ENCODE measurements at places on chromosomes 7 and 10.

GRCh38 chr10:4617589-4617988, 208.4 kb upstream of the AKR1E2 start:
- DNase-seq: no peak

DNA sequence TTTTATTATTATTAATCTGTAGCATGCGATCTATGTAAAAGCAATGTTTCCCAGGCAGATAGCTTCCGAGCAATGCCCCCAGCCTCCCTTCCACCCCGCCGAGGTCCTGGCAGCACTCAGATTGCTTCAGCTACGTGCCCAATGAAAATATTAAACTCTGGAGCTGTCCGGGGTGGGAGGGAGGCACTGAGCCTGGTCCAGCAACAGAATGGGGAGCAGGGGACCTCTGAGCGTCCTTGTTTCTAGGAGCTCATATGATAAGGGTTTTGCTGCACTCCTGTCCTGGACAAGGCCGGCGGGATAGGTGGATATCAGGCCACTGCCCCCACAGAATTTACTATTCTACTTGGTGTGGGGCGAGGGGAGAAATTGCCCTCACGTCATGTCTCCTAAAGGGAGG, 44.5 kb upstream of the CDK1 start:
- no peak for DNase-seq

GRCh38 chr10:71719464-71720201, at the start of gene C10orf105:
C10orf105 (minus strand) TSS chr10:71719778; CDS start chr10:71716337, 3,441 bp downstream.
- no peak for DNase-seq

DNA sequence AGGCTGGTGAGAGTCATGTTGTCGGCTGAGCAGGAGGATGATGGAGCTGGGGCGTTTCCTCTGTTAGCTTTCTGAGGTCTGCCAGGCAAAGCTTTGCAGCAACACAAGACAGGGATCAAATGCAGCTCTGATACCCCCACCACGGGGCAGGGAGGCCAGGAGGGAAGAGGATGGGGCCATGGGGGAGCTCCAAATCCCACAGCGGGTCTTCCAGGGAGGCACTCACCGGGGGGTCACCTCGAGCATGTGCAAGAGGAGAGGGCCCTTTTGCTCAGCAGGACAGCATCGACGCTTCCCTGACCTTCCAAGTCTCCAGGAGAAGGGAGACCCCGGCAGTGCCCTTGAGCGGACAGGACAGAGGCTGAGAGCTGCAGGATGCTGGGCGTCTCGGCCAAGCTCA, 127.5 kb downstream of the WDR37 start:
- no peak for DNase-seq

- peak; percentile 58 for DNase-seq
These were observed 324.6 kb downstream of the ATRNL1 start for GRCh38 chr10:115417585-115418265.

GRCh38 chr10:66591865-66592264, 334.0 kb upstream of the LRRTM3 start:
- no peak for DNase-seq

DNA sequence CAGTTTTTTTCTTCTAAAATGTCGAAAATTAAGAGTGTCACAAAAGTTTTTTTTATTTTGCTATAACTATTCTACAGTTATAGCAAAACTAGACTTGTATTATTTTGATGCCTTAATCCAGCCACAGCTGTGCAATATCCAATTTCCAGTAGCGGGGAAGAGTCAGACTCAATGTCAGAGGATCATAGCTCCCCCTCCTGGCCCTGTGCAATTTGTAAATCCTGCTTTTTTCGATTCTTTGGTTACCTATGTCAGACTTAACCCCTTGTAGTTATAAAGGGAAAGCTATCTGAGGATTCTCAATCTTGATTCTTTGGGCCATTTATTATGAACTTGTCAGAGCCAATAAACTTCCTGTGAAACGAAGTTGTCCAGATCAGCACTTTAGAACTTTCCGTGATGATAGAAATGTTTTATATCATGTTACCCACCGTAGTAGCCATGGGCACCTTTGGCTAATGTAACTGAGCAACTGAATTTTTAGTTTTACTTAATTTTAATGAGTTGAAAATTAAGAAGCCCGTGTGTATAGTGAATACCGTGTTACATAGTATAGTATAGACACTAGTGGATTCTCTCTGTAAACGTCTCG, 87.7 kb upstream of the PRKCQ start:
- DNase-seq: peak; percentile 66

DNA sequence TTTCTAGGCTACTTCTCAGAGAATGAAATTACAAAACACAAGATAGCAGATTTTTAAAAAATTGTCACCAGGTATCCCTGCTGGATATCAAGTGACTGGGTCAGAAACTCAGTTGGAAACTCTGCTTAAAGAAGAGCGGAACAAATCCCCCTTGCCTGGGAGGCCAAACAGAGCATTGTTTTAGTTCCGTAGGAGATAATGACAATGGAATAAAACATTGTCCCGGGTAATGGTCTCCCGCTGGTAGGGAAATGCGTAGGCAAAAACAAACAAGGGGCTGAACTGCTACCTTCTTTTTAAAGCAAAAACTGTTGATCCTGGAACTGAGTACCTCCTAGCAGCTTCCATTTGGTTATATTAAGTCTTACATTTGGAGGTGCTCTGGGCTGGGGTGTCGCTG, 21.3 kb upstream of the VAX1 start:
- no peak for DNase-seq

DNA sequence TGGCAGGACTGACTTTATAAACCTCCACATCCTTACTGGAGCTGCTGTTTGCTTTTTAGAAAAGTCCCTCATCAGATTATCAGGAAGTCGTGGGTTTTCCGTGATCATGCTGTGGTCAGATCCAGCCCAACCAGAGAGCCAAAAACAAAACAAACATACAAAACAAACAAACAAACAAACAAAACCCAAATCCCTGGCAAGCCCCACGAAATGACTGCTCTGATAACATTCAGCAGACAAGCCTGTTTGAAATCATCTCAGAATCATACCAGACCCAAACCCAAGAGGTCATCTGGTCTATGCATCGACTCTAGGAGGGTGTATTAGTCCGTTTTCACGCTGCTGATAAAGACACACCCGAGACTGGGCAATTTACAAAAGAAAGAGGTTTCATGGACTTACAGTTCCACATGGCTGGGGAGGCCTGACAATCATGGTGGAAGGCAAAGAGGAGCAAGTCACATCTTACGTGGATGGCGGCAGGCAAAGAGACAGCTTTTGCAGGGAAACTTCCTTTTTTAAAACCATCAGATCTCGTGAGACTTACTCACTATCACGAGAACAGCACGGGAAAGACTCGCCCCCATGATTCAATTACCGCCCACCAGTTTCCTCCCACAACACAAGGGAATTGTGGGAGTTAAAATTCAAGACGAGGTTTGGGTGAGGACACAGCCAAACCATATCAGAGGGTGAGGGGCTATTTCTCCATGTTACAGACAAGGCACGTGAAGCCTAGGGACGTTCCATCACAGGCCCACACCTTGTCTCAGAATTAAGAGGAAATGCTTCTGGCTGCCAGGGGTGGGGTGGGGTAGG, 85.7 kb downstream of the PARP12 start:
- no peak for DNase-seq

GRCh38 chr7:122727354-122727753, 24.6 kb upstream of the RNF148 start:
- DNase-seq: no peak

GRCh38 chr10:15245530-15245929, 77.0 kb upstream of the NMT2 start:
- no peak for DNase-seq

DNA sequence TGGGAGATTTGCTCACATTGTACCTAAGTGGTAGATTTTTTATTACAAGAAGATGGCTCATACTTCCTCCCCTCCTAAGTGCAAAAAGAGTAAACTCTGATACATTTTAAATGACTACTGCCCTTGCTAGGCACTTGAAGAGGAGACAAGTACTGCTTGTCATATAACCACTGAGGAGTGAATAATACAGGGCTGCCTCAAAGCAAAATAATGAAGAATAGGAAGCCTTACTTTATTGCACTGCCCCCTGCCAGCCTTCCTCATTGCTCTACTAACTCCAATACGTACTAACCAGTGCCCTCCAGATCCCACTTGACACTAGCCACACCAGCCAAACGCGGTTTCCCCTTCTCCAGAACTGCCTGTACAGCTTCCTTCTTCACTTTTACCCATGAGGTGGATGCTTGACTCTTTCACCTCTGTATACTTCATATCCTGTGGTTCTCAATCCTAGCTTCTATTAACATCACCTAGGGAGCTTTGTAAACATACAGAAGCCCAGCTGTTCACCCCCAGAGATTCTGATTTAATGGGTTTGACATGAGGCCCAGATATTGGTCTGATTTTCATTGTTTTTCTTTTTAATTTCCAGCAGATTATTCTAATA, 11.7 kb upstream of the MTERF1 start:
- DNase-seq: no peak

GRCh38 chr7:36686499-36686898, 37.8 kb downstream of the AOAH start:
- peak; percentile 2 for DNase-seq

GRCh38 chr7:81937091-81937490, 167.2 kb upstream of the HGF start:
- peak; percentile 21 for DNase-seq

- no peak for DNase-seq
These were observed 101.3 kb downstream of the GLI3 start for GRCh38 chr7:42135728-42136127.

GRCh38 chr10:111762114-111762513, 421.5 kb downstream of the GPAM start:
- DNase-seq: no peak

DNA sequence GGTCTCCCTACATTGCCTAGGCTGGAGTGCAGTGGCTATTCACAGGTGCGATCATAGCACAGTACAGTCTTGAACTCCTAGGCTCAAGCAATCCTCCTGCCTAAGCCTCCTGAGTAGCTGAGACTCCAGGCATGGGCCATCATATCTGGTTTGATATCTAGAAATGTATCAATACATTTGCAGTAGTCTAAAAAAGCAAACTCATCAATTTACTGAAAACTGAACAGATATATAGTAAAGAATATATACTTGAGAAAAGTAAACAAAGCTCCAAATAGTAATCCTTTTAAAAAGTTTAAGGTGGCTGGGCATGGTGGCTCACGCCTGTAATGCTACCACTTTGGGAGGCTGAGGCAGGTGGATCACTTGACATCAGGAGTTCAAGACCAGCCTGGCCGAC, 57.1 kb upstream of the KMT2C start:
- DNase-seq: no peak

DNA sequence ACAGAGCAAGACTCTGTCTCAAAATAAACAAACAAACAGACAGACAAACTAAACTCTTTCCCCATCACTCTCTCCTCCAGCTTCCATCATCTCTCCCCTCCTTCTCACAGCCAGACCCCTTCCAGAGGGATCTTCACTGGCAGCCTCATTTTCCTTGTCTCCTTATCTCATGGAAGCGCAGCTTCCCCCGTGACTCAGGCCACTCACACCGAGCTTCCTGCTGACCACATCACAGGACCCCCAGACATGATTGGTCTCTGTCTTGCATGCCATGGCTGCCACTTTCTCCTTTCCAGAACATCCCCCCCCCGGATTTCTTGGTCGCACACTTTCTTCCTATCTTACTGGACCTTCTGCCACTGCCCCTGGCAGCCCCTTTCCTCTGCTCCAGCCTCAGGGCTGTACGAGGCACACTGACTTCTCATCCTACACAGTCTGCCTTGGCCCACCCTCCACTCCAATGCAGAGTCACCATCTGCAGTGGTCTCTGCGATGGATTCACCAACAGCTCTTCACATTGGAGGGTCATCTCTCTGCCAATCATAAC, 4.9 kb upstream of the INSIG1 start:
- no peak for DNase-seq

- no peak for DNase-seq
These were observed 57.5 kb downstream of the LCOR start for GRCh38 chr10:96889415-96890171.

DNA sequence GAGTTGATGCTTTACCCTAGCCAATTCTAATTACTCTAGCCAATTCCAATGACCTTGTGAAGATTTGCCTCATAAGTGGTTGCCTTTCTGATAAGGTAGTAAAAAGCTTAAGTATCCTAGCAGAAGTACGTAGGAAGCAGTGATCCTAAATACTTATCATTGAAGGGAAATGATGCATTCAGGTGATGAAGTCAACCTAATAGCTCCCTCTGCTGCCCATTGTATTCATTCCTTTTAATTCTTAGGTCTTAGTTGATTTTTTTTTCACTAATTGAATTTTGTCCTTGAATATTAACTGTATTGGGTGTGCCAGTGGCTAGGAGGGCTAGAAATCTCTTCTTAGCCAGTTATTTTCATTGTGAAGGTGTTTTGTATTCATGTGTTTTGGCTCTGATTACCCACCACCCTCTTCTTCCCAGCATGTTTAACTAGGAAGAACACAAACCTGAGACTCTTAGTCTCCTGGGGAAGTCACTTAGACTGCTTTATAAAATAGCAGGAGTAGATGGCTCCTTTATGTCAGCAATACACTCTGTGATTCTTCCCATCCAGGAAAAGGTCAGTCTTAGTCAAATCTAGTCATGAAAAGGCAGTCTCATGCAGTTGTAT, 46.3 kb downstream of the PLEKHA8 start:
- DNase-seq: peak; percentile 68

- DNase-seq: peak; percentile 65
These were observed 181.3 kb upstream of the FEZF1 start for GRCh38 chr7:122485856-122486255.

DNA sequence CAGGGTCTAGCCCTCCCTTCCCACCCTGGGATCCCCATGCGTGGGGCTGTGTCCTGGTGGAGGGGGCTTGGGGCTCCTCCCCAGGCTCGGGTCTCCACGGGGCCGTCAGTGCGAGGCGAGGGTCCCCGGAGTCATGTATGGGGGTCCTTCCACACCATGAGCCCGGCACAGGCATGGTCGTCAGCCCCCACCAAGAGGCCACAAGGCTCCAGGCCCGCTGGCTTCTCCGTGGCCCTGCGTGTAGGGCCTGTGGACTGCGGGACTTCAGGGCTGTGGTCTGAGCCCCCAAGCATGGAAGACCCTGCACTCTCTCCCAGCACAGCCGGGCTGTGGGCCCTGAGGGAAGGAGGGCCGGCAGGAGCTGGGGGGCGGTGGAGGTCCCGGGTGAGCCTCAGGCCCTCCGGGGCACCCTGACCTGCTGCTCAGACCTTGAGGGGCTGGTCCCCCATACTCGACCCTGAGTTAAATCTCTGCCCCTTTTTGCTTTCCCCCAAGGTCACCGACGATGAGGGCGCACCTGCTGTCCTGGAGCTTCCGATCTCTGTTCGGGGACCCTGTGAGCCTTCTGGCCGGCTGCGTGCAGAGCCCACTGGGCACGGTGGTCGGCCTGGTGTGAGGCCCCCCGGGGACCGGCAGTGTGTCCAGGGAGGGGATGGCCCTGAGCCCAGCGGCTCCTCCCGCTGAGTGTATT, 19.7 kb downstream of the PWWP2B start:
- DNase-seq: no peak

- no peak for DNase-seq
These were observed 82.1 kb downstream of the VIPR2 start for GRCh38 chr7:159062569-159062968.

- no peak for DNase-seq
These were observed 26.5 kb upstream of the GPR141 start for GRCh38 chr7:37656913-37657530.

GRCh38 chr10:72044417-72045041, 43.8 kb downstream of the SPOCK2 start:
- no peak for DNase-seq

GRCh38 chr10:117477211-117477947, 65.2 kb upstream of the EMX2 start:
- no peak for DNase-seq

- DNase-seq: peak; percentile 84
These were observed 26.2 kb downstream of the TBATA start for GRCh38 chr10:70758757-70759514.

GRCh38 chr10:117543225-117544003, 868 bp downstream of the EMX2 start:
- DNase-seq: peak; percentile 17

- DNase-seq: peak; percentile 59
These were observed 23.8 kb upstream of the BICC1 start for GRCh38 chr10:58488921-58489320.

Data from cardiac fibroblast (primary cell).